Right hindlimb (tissue), 1 donor: ENCODE measurements at places on chromosomes 7 and 10.
A peak's percentile ranks its signal among the peaks of the same experiment; 100 is the strongest.

DNA sequence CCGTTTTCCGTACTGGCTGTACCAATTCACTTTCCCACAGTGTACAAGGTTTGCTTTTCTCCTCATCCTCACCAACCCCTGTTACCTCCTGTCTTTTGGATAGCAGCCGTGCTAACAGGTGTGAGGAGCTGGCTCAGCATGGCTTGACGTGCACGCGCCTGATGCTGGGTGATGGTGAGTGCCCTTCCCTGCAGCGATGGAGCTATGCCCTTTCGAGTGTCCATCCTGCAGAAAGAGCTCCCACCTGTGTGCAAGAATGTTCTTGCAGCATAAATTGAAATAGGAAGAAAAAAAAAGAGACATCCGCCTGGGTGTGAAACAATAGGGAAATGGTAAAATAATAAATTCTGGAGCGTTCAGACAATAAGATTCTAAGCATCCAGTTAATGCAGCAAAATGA lies 9.5 kb upstream of the UBE3C start:
- DNase-seq, result no peak

- DNase-seq, result no peak
Measured at GRCh38 chr7:17849504-17849903, 90.8 kb downstream of the SNX13 start.

DNA sequence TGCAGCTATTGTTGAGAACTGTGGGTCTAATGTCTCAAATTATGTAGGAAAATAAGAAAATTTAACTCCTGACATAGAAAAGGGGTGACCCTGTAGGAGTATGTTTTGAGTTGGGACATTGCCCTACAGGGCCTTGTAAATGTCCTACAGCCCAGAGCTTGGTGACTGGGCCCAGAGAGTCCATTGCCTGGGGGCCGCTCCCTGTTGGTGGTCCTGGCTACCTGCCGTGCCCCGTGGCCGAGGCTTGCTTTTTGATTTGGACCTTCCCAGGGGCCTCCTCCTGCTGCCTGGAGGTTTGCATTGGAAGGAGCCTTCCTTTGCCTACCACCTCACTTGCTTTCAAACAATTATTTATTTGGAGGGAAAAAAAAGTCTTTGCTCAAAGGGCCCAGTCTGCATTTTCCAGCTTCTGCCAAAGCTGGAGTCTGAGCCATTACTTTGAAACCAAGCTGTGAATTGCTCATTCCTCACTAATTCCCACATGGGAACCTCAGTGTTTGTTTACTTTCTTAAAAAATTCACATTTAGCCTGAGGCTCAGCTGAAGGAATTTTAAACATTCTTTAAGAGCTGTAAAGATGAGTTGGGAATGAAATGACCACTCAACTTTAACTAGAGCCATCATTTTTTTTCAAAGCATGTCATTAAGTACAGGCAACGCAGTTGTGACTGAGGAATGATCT lies 355.0 kb downstream of the GLRX3 start:
- DNase-seq, result no peak

GRCh38 chr7:117076426-117076943 lies 123.2 kb downstream of the ST7 start:
- DNase-seq, result no peak

DNA sequence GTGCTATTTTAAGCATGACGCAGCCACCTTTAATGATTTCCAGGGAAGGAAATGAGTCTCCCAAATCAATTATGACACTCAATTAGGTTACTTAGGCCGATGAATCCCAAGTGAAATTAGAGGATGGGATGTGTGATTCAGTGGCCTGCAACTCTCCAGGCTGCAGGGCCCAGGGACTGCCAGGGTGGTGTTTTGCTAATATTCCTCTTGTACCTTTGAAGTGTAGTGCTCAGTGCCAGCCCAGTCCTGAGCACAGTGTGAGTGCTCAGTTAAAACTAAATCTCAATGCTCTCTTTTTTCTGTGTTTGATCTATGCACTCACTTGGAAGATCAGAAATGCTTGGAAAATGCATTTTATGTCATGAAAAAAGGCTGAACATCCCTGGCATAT lies 51.6 kb downstream of the SEM1 start:
- no peak for DNase-seq

GRCh38 chr10:120988751-120989150 lies 137.6 kb downstream of the WDR11 start:
- no peak for DNase-seq

- no peak for DNase-seq
Measured at GRCh38 chr7:85070967-85071628, 115.8 kb downstream of the SEMA3D start.

- peak; percentile 44 for DNase-seq
Measured at GRCh38 chr10:102118867-102119266, 1.3 kb downstream of the LDB1 start.

GRCh38 chr7:56447864-56448693 lies 331.9 kb upstream of the NUPR2 start:
- no peak for DNase-seq

DNA sequence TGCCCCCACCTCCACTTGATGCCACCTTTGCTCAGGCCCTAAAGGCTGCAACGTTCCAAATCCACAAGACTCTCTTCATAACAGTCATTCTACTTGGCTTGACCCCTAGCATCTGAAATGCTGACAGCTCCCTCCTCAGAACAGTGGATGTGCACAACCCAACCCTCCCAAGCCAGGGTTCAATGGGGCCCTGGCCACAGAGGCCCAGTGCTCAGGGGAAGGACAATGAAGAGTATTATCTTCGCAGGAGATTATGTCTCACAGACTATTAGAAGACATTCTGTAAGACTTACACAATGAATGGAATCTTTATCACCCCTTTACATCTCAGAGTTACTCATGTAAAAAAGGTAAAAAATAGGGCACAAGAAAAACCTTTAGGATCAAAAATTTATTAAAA lies 20.4 kb downstream of the ERCC6 start:
- DNase-seq, result no peak

GRCh38 chr10:13907570-13907969 lies 320.8 kb downstream of the PRPF18 start:
- DNase-seq, result no peak

DNA sequence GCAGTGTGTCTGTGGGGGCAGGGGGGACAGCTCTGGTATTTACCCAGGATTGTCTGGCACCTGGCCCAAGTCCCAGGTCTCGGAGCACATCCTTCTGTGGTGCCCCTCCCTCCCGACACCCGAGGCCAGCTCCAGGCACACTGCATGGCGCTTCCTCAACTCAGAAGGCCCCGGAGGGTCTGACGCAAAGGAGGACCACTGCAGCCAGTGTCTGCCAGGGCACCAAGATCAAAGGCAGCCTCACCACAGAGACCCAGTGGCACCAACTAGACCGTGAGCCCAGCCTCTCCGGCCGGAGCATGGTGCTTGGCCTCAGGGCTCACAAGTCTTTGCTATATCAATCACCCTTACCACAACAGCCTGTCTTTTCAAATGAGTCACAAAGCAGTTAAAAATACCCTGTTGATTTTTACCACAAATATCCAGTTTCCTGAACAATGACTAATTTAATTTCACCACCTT lies 99.3 kb upstream of the DDC start:
- DNase-seq, result no peak

DNA sequence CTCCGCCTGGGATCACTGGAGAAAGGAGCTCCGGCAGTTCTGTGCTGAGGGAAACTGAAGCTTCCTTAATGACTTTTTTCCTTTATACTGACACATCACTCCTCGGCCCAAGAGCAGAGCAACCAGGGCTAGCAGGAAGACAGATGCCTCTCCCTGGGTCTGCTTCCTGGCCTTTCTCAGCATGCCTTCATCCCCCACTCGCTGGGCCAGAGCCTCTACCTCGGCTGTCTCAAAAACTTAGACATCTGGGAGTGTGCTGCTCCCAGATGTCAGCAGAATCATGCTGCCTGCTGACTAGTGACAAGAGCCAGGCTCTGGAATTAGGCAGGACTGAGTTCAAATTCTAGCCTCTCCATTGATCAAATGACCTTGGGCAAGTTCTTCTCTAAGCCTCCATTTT lies 24.4 kb upstream of the LRRC4 start:
- DNase-seq, result no peak

DNA sequence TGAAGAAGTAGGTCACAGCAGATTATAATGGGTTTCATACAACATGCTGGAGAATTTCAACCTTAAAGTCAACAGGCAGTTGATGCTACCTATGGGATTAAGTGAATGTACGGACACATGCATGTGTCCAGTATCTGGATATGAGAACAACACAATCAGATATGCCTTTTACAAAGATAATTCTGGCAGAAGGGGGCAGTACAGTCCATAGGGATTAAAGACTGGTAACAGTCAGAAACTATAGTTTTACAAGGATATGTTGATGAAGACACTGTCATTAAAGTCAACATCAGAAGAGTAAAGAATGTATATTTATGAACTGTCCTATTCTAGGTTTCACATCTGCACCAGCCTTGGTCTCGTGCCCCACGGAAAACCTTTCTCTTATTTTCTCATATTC lies 41.5 kb downstream of the ANKMY2 start:
- no peak for DNase-seq

- DNase-seq, result no peak
Measured at GRCh38 chr10:60281331-60281730, 108.3 kb downstream of the ANK3 start.

GRCh38 chr7:156764016-156764669 lies 123.6 kb downstream of the RNF32 start:
- DNase-seq, result peak; percentile 62

- no peak for DNase-seq
Measured at GRCh38 chr7:91007371-91007770, 256.9 kb upstream of the FZD1 start.

DNA sequence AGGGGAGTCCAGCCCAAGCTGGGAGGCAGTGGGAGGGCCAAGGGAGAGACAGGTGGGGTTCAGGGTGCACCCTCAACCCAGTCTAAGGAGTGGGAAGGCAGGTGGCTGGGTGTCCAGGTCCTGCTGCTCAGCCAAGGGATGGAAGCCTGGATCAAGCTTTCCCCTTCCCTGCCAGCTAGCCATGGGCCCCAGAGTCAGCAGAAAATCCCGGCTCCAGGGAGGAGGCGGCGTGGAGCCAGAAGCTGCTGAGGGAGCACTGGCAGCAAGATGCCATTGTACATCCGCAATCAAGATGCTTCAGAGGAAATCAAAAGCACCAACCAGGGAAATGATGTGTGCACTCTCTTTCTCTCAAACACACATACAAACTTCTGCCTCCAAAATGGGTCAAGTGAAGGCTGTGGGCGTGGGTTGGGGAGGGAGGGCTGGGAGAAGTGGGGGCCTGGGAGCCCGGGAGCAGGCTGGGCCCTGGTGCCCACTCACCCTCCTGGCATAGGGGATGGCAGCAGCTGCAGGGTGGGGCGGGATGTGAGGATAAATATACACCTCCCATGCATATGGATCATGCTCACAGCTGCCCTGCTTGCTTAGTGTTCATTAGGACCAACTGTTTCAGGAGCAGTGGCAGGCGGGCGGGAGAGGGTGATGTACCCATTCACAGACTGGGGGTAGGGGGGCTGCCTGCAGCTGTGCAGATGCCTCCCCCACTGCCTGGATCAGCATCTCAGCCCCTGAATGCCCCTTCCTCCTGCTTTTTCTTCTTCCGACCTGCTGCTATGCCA lies 24.2 kb downstream of the TRIM8 start:
- DNase-seq, result peak; percentile 78

DNA sequence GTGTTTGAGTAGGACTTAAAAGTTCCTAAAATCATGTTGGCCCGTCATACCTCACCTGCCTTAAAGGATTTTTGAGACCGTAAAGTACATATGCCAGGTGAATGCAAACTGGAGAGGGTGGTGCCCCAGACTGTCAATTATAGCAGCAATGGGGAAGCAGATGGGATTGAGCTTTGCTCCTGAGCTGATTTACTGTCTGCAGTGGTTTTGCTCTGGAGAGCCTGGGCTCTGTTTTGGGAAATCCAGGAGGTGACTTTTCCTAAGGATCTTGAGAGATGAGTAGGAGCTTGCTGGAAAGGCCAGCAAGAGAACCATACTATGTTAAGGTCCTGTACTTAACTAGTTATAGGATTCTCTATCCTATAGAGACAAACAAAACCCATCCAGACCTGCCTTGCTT lies 43.0 kb downstream of the COL13A1 start:
- DNase-seq, result no peak

GRCh38 chr7:107779647-107780099 lies 23.4 kb downstream of the SLC26A3 start:
- no peak for DNase-seq

GRCh38 chr7:137715533-137715932 lies 131.2 kb downstream of the DGKI start:
- DNase-seq, result no peak

DNA sequence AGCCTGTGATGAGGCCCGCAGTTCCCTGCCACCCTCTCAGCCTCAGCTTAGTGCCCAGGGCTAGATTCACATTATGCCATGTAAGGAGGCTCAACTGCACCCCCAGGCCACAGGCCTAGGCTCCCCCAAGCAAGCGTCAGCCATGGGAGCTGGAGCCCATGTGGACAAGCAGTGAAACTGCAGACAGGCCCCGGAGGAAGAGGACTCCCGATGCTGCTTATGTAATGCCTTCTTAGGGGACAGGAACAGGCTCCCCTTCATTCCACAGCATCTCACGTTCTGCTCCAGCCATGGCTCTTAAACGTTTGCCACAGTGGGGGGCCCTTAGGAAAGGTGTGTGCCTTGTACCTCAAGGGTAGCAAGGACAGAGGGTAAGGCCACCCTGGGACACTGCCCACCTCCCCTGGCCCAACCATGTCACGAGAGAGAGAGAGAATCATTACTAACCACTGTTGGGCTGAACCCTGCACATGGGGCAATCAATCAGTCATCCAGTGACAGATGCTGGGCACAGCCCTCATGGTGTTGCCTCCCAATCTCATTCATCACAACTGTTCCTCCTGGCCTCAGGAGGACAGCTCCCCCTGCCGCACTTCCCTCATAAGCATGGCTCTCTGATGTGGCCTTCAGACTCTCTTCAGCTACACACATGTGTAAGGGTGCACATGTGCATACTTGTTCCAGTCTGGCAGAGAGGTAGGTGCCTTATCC lies 263.0 kb downstream of the GRID1 start:
- peak; percentile 39 for DNase-seq

DNA sequence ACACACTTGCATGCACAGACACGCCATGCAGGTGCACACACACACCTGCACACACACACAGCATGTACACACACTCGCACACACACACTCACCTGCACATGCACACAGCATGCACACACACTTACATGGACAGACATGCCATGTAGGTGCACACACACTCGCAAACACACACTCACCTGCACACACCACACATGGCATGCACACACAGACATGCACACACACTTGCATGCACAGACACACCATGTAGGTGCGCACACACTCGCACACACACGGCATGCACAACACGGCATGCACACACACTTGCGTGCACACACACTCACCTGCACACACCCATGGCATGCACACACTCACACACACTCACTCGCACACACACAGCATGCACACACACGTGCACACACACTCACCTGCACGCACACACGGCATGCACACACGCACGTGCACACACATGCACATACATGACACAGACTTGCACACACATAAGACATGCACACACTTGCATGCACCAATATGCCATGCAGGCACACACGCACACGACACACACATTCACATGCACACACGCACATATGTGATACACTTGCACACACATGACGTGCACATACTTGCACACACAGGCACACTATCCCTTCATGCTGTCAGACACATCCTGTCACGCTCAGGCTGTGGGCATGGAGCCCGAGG lies 56.8 kb downstream of the INSIG1 start:
- no peak for DNase-seq

- peak; percentile 56 for DNase-seq
Measured at GRCh38 chr10:93757136-93757535, 600 bp upstream of the LGI1 start.
